ENCODE measurements at places on chromosomes 2 and 18.

DNA sequence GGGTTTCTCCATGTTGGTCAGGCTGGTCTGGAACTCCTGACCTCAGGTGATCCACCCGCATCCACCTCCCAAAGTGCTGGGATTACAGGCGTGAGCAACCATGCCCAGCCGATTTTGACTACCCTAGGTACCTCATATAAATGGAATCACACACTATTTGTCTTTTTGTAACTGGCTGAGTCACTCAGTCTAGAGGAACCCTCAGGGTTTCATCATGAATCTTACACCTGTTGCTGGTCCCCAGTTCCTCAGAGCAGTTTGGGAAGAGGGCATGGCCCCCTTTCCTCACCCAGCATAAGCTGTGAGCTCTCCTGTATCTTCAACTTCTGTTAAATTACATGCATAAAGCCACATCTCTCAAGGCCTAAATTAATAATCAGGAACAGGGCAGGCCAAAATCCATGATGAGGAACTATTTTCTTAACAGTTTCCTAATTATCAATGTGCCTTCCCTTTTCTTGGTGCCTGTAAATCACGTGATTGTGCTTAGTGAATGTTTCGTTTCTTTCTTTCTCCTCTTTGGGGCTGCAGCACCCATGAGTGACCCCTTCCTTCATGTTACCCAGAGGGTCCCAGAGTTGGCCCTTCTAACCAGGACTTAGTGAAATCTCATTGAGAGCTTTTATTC is 20.9 kb downstream of the DYSF start:
- DNase-seq, result no peak

GRCh38 chr2:85659324-85659981 is 8.5 kb downstream of the SFTPB start:
- no peak for DNase-seq

DNA sequence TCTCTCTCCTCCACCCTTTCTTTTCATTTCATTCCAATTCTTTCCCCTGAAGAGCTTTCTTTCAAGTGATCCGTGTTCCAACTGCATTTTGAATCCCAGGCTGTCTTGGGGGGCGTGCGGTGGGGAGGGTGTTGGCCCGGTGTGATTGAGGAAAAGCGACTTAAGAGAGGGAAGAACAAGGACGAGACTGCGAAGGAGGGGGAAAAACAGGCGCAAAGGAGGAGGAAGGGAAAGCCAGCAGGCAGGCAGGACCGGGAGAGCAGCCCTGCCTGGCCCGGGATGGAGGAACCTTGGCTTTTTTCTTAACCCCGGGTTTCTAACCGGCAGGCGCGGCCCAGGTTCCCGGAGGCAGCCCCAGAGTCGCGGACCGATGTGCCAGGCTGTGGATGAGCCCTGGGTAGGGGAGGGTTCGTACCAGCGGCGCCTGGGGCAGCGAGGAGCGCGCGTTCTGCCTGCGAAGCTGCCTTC is 1.3 kb downstream of the ADCYAP1 start:
- DNase-seq, result no peak

- no peak for DNase-seq
Measured at GRCh38 chr2:3361518-3362389, 15.9 kb downstream of the EIPR1 start.
